Left renal pelvis (tissue), 4 donors: ENCODE measurements at places on chromosomes 6 and 20.

DNA sequence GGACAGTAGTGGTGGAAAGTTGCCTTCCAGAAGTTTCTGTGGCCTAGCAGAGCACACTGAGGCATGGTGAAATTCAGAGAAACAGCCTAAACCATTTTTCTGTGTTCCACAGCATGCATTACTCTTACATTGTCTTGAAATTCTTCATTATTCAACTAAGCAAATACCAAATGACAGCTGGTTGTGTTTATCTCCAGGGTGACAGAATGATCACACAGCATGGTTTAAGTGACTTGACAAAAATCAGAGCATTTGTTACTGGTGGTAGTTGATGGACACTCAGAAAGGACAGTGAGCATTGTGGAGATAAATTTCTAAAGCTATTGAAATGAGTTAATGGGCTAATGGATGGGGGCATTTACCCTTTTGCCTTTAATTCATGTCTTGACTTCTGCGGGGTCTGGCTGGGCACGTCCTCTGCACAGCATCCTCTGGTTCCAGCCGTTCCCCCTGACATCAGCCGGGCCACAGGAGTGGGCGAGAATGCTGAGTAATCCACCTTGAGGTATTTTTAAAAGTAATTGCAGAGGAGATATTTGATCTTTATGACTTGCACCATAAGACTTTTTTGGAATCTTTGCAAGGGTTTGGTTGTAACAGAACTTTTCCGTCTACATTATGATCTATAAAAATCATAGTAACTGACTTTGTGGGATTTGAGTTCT, 78.9 kb upstream of the SCP2D1 start:
- DNase-seq: no peak

DNA sequence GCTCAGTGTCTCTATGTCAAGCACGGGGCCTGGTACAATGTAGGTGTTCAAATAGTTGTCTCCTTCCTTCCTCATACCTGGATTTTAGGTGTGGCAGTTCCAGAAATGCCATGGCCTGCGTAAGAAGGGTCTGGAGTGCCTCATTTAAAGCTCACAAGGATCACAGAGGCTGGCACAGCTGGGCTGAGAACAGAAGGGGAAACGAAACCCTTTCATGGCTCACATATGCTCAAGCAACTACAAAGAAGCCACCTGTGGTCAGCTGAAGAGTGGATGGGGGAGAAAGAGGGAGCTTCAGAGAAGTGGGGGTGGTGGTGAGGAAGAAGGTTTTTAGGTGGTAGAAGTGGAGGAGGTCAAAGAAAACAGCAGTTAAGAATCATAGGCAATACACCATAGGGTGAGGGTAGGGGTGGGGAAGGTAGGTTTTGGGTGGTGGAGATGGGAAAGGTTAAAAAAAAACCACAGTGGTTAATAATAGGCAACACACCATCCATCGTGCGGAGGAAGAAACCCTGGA, 17.0 kb upstream of the TOP1 start:
- DNase-seq: no peak

- DNase-seq: no peak
These were observed 41.7 kb downstream of the CNKSR3 start for GRCh38 chr6:154468760-154469159.

DNA sequence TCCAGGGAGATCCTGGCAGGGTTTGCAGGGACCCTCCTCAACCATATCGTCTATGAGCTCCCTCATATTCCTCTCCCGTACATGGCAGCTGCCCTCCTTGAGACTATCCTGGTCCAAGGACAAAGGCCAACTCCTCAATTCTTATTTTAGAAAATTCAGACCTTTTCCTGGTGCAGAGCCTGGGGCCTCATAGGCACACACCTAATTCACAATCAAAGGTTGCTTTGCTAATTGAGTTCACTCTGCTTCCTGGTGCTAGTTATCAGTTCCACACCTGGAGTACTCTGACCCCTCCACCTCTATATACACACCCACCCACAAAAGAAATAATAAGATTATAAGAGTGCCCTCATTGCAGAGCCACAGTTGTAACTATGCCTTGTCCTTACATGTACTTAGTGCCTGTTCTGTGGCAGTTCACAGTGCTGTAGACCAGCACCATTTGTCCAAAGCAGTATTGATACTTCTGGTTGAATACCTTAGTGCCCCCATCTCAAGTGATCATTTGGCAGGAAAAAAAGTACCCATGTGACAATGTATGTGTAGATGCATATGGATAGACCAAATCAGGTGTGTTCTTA, 38.7 kb downstream of the GSS start:
- no peak for DNase-seq

GRCh38 chr6:141483598-141484061, 649.1 kb upstream of the GJE1 start:
- DNase-seq: no peak
